ENCODE measurements at places on chromosomes 1 and 21. TPM values are rescaled to one million over a fixed set of nuclear protein-coding genes. Genes with fewer than 3 reads are reported as not detected.

GRCh38 chr1:67433837-67434236 is 3.6 kb upstream of the SERBP1 start:
- DNase-seq: no peak
- peaks cover 6% of the 10 kb centered on the region for H3K4me1 ChIP-seq
- no peak overlapping the region for H3K4me3 ChIP-seq
- no peak overlapping the region for H3K27ac ChIP-seq
- H3K27me3 ChIP-seq: no peaks in the 10 kb centered on the region
- no peaks in the 10 kb centered on the region for H3K36me3 ChIP-seq

DNA sequence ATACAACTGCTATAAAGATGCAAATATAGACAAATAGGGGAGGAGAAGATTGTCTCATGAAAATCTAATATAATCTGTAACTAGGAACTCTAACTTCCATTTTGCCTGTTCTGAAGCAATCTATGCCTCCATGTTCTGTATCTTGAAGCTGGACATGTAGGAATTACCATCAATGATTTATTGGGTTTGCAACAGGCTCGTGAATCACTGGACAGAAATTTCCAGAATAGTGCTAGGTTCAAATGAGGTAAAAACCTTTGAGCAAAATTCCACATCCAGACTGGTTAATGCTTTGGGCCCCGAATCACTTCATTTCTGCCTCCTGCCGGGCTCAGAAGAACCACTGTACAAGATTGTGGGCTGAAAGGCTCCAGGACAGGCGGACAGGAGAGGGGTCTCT is 110.7 kb upstream of the CTTNBP2NL start:
- no peak overlapping the region for H3K4me3 ChIP-seq
- H3K27me3 ChIP-seq: no peaks in the 10 kb centered on the region
- no peaks in the 10 kb centered on the region for H3K4me1 ChIP-seq
- no peak for DNase-seq

GRCh38 chr21:34939673-34940331 is 109.3 kb downstream of the RUNX1 start:
- H3K36me3 ChIP-seq: no peaks in the 10 kb centered on the region
- no peak for DNase-seq
- H3K27me3 ChIP-seq: no peaks in the 10 kb centered on the region
- H3K4me3 ChIP-seq: no peak overlapping the region

Gene PARK7
- total RNA-seq: 187 TPM

DNA sequence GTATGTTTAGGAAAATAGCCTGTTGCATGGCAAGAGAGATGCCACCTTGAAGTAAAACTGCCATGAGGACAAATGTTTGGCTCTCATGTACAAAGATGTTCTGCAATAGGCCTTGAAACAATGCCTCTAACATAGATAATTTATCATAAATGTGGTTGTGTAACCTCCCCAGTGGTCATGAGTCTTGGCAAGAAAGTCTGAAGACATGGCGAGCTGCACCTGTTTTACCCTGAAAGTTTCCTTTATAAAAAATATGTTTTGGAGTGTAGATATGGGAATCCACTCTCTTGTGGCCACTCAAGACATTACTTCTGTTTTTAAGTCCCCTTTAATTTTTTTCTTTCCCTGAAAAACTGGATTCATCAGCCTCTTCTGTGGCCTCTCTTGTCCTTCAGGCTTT is 2217.1 kb downstream of the NCAM2 start:
- no peaks in the 10 kb centered on the region for H3K36me3 ChIP-seq
- no peak overlapping the region for H3K27ac ChIP-seq
- no peak overlapping the region for H3K4me3 ChIP-seq

Measured in lower lobe of right lung (tissue), 2 donors.